ENCODE measurements at places on chromosomes 1 and 21. TPM values are rescaled to one million over a fixed set of nuclear protein-coding genes. Genes with fewer than 3 reads are reported as not detected.

SPRR2F gene
- not detected for total RNA-seq

BROX gene
- total RNA-seq = 50.7 TPM

CELSR2 gene
- total RNA-seq = 1.6 TPM

PLA2G2A gene
- 901 TPM for total RNA-seq

CYP4B1 gene
- total RNA-seq = 13.6 TPM

CFHR4 gene
- not detected for total RNA-seq

PRRX1 gene
- 272 TPM for total RNA-seq

SYPL2 gene
- 6.2 TPM for total RNA-seq

CFAP107 gene
- not detected for total RNA-seq

FNBP1L gene
- 10.6 TPM for total RNA-seq

RAD54L gene
- total RNA-seq = 2.3 TPM

NBPF10 gene
- total RNA-seq = 6.1 TPM

ANKRD65 gene
- 1.5 TPM for total RNA-seq

NOL9 gene
- 27.0 TPM for total RNA-seq

SLAMF1 gene
- 2.4 TPM for total RNA-seq

AMY1B gene
- not detected for total RNA-seq

OPRD1 gene
- not detected for total RNA-seq

GREM2 gene
- total RNA-seq = 5.1 TPM

AHCTF1 gene
- 32.4 TPM for total RNA-seq

DYRK3 gene
- 10.7 TPM for total RNA-seq

GPR157 gene
- total RNA-seq = 7.1 TPM

FCMR gene
- 4.0 TPM for total RNA-seq

ITLN2 gene
- not detected for total RNA-seq

CHODL gene
- total RNA-seq = 1.2 TPM
